Stomach (tissue), 19 donors: ENCODE measurements at places on chromosomes 2 and 18.
A peak's percentile ranks its signal among the peaks of the same experiment; 100 is the strongest.

DNA sequence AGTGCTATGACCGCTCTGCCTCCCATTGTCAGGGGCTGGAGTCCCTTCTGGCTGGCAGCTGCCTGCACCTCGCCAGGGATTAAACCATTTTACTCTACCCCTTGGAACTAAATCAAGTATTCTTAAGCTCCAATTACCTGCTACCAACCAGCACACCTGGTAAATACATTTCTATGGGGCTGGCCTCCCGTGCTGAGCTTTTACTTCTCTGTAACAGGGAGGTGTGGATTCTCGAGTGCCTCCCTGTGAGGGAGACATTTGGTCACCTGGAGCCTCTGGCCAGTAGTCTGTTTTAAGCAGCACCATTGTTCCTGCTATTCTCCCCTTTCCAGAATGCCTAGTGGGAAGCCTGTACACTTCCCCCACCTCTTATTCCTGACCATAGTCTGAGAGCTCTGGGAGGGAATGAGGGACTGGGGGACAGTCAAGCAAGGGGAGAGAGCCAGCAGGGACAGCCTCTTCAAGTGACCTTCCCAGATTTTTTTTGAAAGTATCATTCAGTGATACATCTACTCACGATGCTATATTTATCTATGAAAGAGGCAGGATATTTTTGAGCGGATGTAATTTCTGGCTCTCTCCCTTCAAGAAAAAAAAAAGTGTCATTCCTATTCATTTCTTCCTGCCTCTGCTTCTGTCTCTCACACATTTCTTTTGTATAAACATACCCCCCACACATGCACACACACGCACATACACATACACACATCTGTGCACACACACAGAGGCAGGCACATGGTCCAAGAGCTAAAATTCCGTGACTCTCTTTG, 112.8 kb downstream of the CAPN13 start:
- DNase-seq = no peak

DNA sequence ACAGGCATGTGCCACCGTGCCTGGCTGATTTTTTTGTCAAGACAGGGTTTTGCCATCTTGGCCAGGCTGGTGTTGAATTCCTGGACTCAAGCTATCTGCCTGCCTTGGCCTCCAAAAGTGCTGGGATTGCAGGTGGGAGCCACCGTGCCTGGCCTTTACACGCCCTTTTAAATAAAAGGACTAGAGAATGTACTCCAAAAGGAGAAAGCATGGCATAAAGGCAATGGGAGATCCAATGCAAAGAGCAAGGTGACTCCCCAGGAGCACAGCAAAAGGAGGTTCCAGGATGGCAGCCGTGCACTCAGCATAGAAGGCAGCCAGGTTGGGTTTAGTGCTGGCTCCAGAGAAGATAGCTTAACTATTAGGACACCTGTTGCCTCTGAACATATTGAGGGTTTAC, 27.1 kb downstream of the ASB1 start:
- DNase-seq = no peak

GRCh38 chr18:11175266-11175979, 26.1 kb upstream of the PIEZO2 start:
- DNase-seq = no peak

DNA sequence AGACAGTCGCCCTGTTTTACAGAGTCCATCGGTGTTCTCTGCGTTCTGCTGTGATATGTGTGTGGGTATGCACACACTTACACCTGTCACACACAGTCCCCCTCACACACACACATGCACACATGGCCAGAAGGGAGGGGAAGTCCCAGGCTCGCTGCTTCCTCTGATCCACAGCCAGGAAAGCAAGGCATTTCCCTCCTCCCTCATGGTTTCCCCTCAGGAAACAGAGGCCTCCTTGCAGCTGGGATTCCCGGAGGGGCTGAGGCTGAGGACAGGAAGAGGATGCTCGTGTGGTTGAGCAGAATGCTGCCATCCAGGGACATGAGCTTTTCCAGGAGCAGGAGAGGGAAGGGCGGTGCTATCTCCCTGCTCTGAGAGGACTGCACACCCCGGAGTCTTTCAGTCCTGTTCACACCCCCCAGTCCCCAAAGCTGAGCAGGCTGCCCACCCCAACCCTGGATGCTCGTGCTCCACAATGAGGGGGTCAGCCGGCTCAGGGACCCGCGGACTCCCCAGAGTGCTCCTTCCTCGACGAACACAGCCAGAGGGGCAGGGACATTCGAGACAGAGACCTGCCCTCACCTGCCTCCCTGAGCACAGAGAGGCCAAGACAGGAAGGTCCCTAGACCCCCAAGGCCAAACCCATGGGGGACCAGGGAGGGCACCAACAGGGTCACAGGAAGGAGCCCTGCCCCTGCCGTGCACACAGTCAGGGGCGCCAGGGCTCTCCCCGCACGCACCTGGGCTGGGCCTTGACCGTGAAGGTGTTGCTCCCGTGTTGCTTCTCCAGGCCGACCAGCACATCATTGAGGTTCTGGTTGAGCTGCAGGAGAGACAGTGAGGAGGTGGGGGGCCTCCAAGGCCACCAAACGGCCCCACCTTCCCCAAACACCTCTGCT, 45.3 kb downstream of the BIN1 start:
- peak; percentile 76 for DNase-seq

- DNase-seq = no peak
Observed at GRCh38 chr2:15300624-15301573, 260.2 kb downstream of the NBAS start.

- DNase-seq = no peak
Observed at GRCh38 chr2:20674309-20674965, 7.5 kb downstream of the GDF7 start.

GRCh38 chr18:22667616-22668422, 250.1 kb upstream of the CTAGE1 start:
- DNase-seq = no peak

DNA sequence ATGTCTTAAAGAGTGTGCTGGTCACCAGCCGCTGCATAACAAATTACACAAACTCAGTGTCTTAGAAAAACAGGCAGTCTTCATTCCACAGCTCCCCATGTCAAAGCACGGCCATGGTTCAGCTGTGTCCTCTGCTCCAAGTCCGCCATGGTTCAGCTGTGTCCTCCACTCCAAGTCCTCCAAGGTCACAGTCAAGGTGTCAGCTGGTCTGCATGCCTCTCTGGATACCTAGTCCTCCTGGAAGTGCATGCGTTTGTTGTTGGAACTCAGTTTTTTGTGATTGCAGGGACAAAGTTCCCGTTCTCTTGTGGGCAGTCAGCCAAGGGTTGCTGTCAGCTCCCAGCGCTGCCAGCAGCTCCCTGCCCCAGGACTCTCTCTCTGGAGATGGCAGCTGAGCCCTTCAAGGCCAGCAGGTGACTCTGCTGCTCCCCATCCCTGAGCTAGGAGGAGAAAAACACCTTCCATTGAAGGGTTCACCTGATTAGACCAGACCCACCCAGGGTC, 304.0 kb upstream of the MYT1L start:
- DNase-seq = no peak

DNA sequence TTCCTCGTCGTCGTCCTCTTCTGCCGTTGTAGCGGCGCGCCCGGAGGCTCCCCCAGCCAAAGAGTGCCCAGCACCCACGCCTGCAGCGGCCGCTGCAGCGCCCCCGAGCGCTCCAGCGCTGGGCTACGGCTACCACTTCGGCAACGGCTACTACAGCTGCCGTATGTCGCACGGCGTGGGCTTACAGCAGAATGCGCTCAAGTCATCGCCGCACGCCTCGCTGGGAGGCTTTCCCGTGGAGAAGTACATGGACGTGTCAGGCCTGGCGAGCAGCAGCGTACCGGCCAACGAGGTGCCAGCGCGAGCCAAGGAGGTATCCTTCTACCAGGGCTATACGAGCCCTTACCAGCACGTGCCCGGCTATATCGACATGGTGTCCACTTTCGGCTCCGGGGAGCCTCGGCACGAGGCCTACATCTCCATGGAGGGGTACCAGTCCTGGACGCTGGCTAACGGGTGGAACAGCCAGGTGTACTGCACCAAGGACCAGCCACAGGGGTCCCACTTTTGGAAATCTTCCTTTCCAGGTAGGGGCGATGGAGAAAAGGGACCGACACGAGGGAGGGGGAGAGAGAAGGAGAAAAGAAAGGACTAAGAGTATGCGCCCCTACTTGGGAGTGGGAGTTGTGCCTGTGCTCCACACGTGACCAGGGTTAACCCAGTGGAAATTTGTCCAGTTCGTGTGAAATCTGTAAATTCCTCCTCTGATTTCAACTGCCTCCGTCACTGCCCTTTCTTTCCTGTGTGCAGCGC, 800 bp downstream of the HOXD13 start:
- peak; percentile 22 for DNase-seq

- peak; percentile 26 for DNase-seq
Observed at GRCh38 chr18:75213611-75214331, 3.2 kb downstream of the TSHZ1 start.

GRCh38 chr2:233178994-233179847, 72.3 kb upstream of the ATG16L1 start:
- DNase-seq = no peak

DNA sequence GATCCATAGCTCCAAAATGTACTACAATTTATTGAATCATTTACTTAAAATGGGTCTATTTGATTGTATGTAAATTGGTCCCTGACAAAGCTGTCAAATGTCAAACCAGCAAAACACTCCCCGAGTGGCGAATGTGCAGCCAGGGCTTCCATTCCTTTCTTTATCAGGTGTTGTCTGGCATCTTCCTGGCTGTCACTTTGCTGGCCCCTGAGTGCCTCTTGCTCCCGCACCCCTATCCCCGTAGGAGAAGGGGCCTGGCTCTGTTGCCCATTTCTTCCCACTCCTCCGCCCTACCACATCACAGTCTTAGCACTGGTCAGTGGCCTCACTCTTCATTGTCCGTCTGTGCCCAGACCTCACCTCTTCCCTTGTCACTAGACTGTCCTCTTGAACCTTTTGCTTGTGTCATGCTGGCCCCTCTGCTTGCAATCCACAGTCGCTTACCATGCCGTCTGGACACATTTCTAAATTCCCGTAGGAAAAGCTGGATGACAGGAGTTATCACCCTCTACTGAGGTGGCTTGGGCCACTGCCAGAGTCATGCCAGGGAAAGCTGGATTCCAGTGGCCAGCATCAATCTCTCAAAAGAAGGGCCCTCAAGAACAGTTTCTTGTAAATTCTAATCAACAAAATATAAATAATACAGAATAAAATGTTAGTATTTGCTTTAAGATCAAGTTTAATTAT, 15.4 kb downstream of the UBE2F start:
- no peak for DNase-seq

DNA sequence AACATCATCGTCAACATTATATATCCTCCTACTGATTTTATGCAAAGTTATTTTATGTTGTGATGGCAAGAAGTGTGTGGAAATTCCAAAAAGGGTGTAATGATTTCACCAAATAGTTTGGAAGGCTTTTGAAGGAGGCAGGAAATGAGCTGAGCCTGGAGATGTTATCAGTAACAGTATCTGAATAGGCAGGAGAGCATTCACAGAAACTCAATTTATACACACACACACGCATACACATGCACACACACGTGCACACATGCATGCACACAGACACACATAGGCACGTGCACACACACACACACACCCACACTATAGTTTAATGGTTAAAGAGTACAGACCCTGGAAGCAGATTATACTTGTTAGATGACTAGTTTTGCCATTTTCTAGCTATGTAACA, 47.3 kb downstream of the ARHGEF4 start:
- DNase-seq = no peak

DNA sequence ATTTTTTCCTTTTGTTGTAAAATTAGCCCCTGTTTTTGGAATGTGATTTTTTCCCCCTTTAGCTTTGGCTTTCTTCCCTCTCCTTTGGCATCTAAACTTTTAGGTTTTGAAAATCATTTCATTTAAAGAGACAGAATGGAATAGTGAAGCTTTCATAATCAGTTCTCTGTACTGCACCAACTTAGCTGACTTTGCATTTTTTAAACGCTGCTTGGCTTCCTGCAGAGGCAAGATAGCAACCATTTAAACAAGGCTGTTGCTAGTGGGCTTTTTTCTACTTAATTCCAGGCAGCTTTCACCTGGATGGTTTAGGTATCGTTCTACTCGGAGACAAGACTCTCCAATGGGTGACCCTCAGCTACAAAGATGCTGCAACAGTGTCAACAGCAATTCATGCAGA, 267.9 kb upstream of the PKDCC start:
- no peak for DNase-seq

DNA sequence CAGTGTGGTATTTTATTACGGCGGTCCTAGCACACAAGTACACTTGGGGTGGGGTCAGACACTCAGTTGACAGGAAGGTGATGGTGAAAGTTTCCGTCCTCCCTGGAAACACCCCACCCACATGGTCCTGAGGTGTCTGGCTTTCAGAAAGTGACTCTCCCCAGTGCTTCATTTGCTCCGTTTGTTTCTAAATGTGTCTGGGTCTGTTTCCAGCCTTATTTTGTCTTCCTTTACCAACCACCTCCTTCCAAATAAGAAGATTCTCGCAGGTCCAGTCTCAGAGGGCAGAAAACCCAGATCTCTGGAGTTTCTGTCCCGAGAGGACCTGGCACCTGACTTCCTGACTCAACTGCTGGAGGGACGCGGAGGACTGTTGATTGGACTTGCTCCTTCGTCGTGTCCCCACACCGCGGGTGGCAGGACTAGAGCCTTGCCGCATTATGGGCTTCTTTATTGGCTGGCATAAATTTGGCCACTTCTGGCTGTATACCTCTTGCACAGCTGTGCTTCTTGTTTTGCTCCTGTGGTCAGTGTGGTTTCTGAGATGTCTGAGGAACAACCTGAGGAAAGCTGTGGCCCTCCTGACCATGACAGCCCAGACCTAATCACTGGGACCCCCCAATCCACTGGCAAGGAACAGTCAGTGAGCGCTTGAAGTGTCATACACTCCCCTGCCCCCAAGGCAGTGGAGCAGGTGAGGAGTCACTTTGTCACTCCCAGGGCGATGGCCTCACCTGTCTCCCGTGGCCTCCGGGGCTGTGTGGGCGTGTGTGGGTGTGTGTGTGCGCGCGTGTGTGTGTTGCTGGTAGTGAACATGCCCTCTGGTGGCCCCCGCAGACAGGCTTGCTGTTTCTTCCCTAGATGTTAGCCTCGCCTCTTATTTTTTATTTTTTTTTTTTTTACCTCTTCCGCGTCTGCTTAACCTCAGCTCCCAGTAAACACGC, 45.6 kb downstream of the MEX3C start:
- DNase-seq = peak; percentile 55

GRCh38 chr2:144233733-144234541, 286.0 kb downstream of the ZEB2 start:
- DNase-seq = no peak

DNA sequence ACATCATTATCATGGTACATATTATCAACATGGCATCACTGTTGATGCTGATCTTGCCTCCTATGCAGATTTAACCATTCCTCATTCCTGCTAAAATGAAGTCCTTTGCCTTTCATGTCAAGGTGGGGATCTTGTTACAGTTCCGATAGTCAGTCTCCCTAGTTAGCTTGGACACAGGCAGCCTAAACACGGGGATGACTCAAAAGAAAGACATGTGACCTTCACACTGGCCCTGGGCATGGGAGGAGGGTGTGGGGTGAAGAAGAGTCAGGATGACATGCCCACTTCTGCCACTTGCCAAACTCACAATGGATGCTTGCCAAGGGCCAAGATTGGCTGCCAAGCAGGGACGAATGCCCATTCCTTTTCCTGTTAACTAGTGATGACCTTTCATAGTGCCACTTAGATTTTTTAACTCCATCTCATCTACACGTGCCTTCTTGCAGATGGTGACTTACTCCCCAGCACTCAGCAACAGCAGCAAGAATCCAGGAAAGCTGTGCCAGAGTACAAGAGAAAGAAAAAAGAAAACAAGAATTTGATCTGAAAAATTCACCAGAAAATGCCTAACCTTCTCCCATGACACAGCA, 13.9 kb upstream of the SLC1A4 start:
- DNase-seq = no peak
